ENCODE measurements at places on chromosomes 7 and 10. TPM values are rescaled to one million over a fixed set of nuclear protein-coding genes. Genes with fewer than 3 reads are reported as not detected.

DNA sequence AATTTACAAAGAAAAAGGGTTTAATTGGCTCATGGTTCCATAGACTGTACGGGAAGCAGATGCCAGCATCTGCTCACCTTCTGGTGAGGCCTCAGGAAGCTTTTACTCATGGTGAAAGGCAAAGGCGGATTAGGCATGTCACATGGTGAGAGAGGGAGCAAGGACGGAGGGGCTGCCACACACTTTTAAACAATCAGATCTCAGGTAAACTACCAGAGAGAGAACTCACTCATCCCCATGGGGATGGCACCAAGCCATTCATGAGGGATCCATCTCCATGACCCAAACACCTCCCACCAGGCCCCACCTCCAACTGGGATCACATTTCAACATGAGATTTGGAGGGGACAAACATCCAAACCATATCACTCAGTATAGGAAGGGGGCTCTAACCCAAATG, 183.9 kb downstream of the COBL start:
- H3K4me1 ChIP-seq: peaks cover 36% of the 10 kb centered on the region
- no peak overlapping the region for H3K27ac ChIP-seq
- H3K27me3 ChIP-seq: peaks cover 3% of the 10 kb centered on the region
- DNase-seq: no peak

DNA sequence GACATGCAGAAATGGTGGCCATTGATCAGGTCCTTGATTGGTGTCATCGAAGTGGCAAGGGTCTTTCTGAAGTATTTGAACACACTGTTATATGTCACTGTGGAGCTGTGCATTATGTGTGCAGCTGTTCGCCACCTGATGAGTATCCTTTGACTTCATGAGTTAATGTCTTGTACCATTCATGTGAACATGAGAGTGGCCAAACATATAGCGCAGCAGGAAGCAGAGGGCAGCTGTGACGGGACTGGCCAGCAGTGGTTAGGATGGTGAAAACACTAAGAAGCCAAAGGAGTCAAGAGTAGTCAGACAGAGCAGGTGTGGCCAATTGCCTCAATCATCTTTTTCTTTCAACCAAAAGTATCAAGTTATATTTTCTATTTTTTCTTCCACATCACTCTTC, 167.4 kb downstream of the IMMP2L start:
- DNase-seq: no peak
- no peaks in the 10 kb centered on the region for H3K36me3 ChIP-seq
- H3K27me3 ChIP-seq: no peaks in the 10 kb centered on the region
- H3K4me1 ChIP-seq: peaks cover 5% of the 10 kb centered on the region

Gene IFIT1B
- not detected for total RNA-seq

DNA sequence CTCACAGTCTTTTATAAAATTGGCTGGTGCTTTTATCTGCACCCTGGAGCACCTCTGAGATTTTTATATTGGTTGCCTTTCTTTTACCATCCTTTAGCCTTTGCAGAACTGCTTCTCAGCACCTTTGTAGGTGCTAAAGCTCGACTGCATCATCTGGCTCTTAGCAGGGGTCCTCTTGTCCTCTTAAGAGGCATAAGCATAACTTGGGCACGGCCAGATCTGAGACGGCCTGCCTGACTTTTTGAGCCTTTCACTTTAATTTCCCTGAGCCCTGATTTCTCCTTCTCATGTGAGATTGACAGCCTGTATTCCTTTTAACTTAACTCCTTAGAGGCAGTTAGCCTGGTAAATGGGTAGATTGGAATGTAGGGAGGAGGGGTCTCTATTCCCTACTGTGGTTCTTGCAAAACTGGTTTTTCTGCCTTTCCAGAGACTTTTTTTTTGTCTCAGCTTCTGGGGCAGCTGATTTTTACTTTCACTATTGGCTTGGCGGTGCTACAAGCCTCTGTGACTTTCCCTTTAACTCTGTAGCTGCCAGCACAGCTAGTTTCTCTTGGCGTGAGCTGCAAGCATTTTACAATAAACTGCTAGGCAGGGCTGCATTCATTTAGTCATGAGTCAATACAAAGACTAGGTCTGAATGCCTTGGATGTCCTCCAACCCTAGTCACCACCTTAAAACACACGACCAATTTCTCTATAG, 24.0 kb downstream of the ZPBP start:
- peaks cover 5% of the 10 kb centered on the region for H3K27me3 ChIP-seq
- H3K36me3 ChIP-seq: peaks cover 1% of the 10 kb centered on the region
- H3K4me3 ChIP-seq: no peak overlapping the region
- no peak for DNase-seq
- H3K4me1 ChIP-seq: no peaks in the 10 kb centered on the region

Gene RHOBTB1
- 20.3 TPM for total RNA-seq

DNA sequence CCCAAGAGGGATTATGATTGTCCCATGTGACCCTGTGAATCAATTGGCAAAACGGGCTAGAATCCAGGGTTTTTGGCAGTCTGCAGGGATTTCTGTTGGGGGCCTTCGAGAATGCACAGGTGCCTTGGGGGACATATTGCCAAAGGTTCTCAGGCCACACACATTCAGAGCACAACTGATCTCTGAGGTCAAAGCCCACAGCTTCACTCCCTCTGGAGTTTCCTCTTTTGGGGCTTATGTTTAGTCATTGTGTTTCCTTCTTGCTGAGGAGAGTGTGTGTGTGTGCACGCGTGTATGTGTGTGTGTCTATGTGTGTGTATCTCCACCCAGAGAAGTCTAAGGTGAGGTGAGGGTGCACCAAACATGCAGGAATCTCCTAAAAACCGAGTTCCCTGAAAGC, 8.8 kb downstream of the PPIF start:
- H3K4me1 ChIP-seq: no peaks in the 10 kb centered on the region
- no peak for DNase-seq
- no peak overlapping the region for H3K27ac ChIP-seq
- no peak overlapping the region for H3K4me3 ChIP-seq
- peaks cover 13% of the 10 kb centered on the region for H3K36me3 ChIP-seq

DNA sequence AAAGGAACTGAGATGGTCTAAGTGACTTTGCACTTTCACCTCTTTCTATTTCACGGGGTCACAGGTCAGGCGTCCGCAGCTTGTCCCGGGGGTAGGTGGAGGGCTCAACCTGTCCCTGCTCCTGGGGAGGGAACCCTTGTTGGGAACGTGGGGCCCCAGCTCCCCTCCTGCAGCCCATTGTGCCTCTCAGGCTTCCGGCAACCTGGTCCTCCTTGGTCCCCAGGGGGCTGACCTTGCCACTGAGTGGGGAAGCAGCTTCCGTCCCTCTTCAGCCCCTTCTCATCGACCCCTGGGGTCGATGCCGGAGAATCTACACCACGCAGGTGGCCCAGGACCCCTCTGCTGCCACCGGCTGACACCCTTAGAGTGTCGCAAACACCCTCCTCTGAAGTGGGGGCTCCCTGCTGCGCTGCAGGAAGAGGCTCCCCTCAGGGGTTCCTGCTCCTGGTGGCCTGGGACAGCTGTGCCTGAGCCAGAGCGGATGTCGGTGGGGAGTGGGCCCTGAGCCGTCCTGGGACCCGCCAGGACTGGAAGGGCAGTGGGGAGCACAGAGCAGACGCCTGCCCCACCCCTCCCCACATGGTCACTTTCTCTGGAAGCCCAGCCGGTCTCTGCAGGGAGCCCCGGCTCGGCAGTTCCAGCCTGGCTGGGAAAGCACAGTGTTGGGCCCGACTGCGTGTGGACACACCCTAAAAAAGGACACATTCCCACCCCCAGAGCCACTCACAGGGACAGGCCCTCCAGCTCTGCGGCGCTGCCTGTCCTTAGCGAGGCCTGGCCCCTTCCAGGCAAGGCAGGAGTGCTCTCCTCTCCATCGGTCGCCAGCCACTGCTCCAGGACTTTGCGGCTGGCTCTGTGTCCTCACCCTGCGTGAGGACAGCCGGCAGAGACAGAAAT, 357.5 kb upstream of the SHH start:
- no peak for DNase-seq
- H3K4me3 ChIP-seq: no peak overlapping the region
- H3K4me1 ChIP-seq: no peaks in the 10 kb centered on the region

- H3K4me1 ChIP-seq: peaks cover 18% of the 10 kb centered on the region
- no peaks in the 10 kb centered on the region for H3K27me3 ChIP-seq
- H3K4me3 ChIP-seq: no peak overlapping the region
- H3K27ac ChIP-seq: no peak overlapping the region
- no peak for DNase-seq
Observed at GRCh38 chr7:27899601-27900000, 159.6 kb downstream of the TAX1BP1 start.

- peaks cover 1% of the 10 kb centered on the region for H3K27me3 ChIP-seq
- H3K4me3 ChIP-seq: no peak overlapping the region
- no peaks in the 10 kb centered on the region for H3K36me3 ChIP-seq
- DNase-seq: no peak
- H3K27ac ChIP-seq: no peak overlapping the region
- peaks cover 8% of the 10 kb centered on the region for H3K4me1 ChIP-seq
Observed at GRCh38 chr10:98141484-98142073, 7.1 kb downstream of the R3HCC1L start.

DNA sequence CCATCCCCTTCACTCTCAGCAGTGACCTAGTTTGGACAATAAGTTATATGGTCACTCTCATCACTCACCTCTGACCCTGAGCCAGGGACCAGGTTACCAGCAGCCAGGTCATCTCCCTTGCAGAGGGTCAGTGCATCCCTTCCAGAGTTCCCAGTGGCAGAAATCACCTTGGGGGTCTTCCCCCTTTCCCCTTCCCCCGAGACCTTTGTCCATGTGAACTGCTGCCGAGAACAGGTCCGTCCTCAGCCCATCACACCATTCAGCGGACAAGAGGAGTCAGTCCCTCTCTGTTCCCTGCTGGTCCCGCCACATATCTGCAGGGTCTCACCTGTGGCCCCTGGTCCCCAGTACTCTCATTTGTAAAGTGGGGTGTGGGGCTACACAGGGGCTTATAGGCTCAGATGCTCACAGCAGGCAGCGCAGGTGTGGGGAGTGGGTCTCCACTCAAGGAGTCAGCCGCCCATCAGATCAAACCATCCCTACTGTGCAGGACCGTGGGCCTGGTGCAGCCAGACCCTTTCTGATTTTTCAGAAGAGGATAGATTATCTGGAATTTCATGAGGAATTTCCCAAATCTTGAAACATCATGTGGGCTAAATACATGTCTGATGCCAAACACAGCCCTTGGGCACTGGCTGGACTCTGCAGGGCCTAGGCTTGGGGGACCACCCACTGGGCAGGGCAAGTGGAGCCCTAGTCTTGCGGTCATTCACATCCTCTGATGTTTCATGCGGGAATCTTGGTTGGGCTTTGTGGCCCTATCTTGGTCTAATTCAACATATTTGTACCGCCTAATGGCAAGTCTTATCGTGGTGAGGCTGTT, 6.5 kb downstream of the DEPP1 start:
- H3K4me1 ChIP-seq: peaks cover 31% of the 10 kb centered on the region
- H3K36me3 ChIP-seq: no peaks in the 10 kb centered on the region
- no peak for DNase-seq
- H3K27me3 ChIP-seq: peaks cover 11% of the 10 kb centered on the region
- no peak overlapping the region for H3K4me3 ChIP-seq
- H3K27ac ChIP-seq: no peak overlapping the region

- no peak overlapping the region for H3K27ac ChIP-seq
- no peaks in the 10 kb centered on the region for H3K36me3 ChIP-seq
- no peak overlapping the region for H3K4me3 ChIP-seq
Observed at GRCh38 chr7:28675429-28675828, 263.1 kb downstream of the CREB5 start.

GRCh38 chr7:81294897-81295515, 376.2 kb upstream of the SEMA3C start:
- DNase-seq: no peak
- no peaks in the 10 kb centered on the region for H3K36me3 ChIP-seq
- no peak overlapping the region for H3K4me3 ChIP-seq
- H3K4me1 ChIP-seq: no peaks in the 10 kb centered on the region

Gene CDHR3
- total RNA-seq: 10.6 TPM

Gene ZNF33B
- 63.4 TPM for total RNA-seq

- peak; percentile 81 for DNase-seq
- H3K36me3 ChIP-seq: peaks cover 9% of the 10 kb centered on the region
- H3K4me1 ChIP-seq: peaks cover 40% of the 10 kb centered on the region
- peaks cover 13% of the 10 kb centered on the region for H3K27me3 ChIP-seq
- peak within 1 kb of the TSS; percentile 97 for H3K4me3 ChIP-seq
Observed at GRCh38 chr7:74289018-74289658, at the start of gene CLIP2. Gene CLIP2, plus strand, starts transcription at chr7:74289407. Its CDS starts 28,140 bp downstream, at chr7:74317547.

Gene CLDN12
- 29.0 TPM for total RNA-seq

GRCh38 chr10:108598831-108599230, 1324.5 kb downstream of the XPNPEP1 start:
- peaks cover 8% of the 10 kb centered on the region for H3K4me1 ChIP-seq
- no peak overlapping the region for H3K4me3 ChIP-seq
- H3K27ac ChIP-seq: no peak overlapping the region

Gene NEUROG3
- total RNA-seq: not detected

GRCh38 chr7:101588131-101588935, 40.8 kb downstream of the MYL10 start:
- no peak overlapping the region for H3K4me3 ChIP-seq
- H3K36me3 ChIP-seq: no peaks in the 10 kb centered on the region
- DNase-seq: no peak

GRCh38 chr10:6918305-6918704, 338.2 kb upstream of the PRKCQ start:
- H3K4me3 ChIP-seq: no peak overlapping the region
- no peaks in the 10 kb centered on the region for H3K36me3 ChIP-seq
- peaks cover 5% of the 10 kb centered on the region for H3K4me1 ChIP-seq
- H3K27me3 ChIP-seq: peaks cover 1% of the 10 kb centered on the region

DNA sequence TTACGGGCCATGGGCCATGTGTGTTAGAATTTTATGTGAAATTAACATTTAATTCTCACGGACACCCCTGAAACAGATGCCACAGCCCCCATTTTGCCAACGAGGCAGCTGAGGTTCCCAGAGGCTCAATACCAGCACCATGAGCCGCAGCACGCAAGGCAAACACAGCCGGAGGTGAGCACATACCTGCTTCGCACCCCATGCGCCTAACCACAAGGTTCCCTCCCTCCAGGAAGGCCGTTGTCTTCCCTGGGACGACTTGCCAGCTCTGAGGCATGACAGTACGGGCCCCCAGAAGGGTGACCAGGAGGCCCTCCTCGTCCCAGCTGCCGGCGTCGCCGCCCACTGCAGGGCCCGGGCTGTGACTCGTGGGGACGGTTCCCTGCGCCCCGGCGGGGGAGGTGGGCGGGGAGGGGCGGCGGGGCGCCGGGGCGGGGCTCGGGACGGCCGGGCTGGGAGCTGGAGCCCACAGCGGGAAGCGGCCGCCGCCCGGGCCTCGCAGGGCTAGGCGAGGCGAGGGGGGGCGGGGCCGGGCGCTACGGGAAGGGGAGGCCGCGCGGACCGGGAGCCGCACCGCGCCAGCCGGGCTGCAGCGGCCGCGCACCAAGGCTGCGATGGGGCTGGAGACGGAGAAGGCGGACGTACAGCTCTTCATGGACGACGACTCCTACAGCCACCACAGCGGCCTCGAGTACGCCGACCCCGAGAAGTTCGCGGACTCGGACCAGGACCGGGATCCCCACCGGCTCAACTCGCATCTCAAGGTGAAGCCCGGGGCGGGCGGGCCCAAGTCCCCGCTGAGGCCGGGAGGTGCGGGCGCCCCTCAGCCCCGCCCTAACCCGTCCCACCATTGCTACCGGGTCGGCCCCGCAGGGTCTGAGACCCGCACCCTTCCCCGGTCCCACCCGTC, at the start of gene CAV2:
TSS of gene CAV2 (plus strand) at position 571 of the 910 bp plus-strand sequence. CDS start at position 615, 44 bp downstream.
- peaks cover 2% of the 10 kb centered on the region for H3K27me3 ChIP-seq
- peak within 1 kb of the TSS; percentile 97 for H3K4me3 ChIP-seq
- no peaks in the 10 kb centered on the region for H3K36me3 ChIP-seq
- peak within 1 kb of the TSS; percentile 89 for H3K27ac ChIP-seq
- peak; percentile 62 for DNase-seq
- peaks cover 21% of the 10 kb centered on the region for H3K4me1 ChIP-seq

Gene CAPZA2
- total RNA-seq: 195 TPM

Gene ARHGAP12
- total RNA-seq: 39.0 TPM

- no peak overlapping the region for H3K27ac ChIP-seq
- peaks cover 4% of the 10 kb centered on the region for H3K36me3 ChIP-seq
- no peaks in the 10 kb centered on the region for H3K4me1 ChIP-seq
- H3K4me3 ChIP-seq: no peak overlapping the region
- H3K27me3 ChIP-seq: peaks cover 4% of the 10 kb centered on the region
Observed at GRCh38 chr7:140314573-140315480, 83.5 kb downstream of the SLC37A3 start.

Gene PRLHR
- total RNA-seq: not detected

Gene GLI3
- total RNA-seq: 24.9 TPM

All from endothelial cell (in vitro differentiated cells).